ENCODE measurements at places on chromosomes 2 and 18.

- DNase-seq: no peak
Measured at GRCh38 chr2:203898657-203899056, 31.1 kb downstream of the CTLA4 start.

DNA sequence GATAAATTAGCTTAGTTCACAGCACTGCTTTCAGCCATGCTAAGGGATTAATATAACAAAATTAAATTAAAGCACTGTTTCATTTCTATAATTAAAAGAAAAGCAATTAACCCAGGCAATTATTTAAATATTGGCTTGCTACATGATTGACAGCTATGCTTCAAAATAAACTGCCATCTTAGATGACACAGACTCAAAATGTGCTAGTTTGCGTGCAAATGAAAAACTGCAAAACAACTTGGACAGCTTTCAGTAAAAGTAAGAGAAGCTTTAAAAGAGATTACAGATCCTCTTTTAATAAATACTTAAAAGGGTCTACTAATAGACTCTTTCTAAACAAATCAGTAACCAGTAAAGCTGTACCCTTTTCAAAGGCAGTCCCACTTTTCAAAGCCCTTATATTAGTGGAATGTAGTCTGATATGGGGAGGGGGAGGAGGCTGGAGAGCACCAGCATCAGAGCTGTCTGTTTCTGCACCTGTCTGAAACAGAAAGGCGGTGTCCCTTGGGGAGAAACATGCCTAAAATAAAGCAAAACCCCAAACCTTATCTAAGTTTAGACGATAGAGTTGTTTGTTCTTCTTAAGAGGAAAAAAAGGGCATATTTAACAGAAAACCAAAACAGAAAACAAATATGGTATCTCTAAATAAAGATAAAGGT is 20.8 kb downstream of the EIF2AK3 start:
- DNase-seq: no peak

GRCh38 chr2:138079976-138080375 is 115.7 kb downstream of the HNMT start:
- DNase-seq: no peak

GRCh38 chr2:203897544-203897943 is 30.0 kb downstream of the CTLA4 start:
- DNase-seq: no peak

DNA sequence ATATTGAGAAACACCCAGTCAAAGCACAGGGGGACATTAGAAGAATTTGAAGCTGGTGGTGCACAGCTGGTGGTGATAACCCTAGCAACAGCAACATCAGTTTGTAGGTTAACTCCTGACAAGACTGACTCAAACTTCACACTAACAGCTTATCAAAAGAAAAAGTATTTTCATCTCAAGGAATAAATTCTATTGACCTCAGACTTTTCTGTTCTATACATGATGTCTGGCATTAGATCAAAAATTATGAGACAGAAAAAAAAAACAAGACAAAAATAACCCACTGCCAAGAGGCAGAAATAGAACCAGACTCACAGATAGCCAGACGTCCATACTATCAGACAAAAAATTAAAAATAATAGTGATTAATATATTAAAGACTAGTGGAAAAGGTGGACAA is 126.1 kb downstream of the COL6A3 start:
- no peak for DNase-seq

Data from amygdala (tissue), 56 donors.